ENCODE measurements at places on chromosomes 5 and 9.
A peak's percentile ranks its signal among the peaks of the same experiment; 100 is the strongest.

GRCh38 chr9:36126016-36126730 is 10.4 kb upstream of the GLIPR2 start:
- no peak for DNase-seq

- peak; percentile 36 for DNase-seq
These were observed 47.1 kb upstream of the POU4F3 start for GRCh38 chr5:146291421-146292074.

DNA sequence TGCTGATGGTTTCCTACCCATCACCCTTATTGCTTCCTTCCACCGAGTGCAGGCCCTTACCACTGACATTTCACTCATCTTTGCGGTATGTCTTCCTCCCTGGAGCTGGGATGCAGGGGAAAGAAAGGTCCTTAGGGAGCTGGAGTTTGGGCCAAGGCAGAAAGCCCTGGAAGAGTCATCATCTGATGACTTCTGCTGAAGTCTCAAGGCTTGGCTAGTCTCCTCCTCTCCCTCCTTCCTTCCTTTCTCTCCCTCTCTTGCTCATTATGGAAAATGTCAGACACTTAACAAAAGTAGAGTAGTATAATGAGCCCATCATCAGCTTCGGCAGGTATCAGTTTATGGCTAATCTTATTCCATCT is 40.0 kb downstream of the LARP1 start:
- DNase-seq, result no peak

GRCh38 chr9:98806394-98807035 is 955 bp upstream of the GALNT12 start:
- no peak for DNase-seq

GRCh38 chr5:128579639-128580038 is 41.6 kb upstream of the FBN2 start:
- no peak for DNase-seq

- DNase-seq, result peak; percentile 55
These were observed 474.2 kb downstream of the PRELID2 start for GRCh38 chr5:145360936-145361335.
